ENCODE measurements at places on chromosomes 1 and 21.

GRCh38 chr1:210412240-210412639 is 83.5 kb downstream of the HHAT start:
- no peak for DNase-seq

DNA sequence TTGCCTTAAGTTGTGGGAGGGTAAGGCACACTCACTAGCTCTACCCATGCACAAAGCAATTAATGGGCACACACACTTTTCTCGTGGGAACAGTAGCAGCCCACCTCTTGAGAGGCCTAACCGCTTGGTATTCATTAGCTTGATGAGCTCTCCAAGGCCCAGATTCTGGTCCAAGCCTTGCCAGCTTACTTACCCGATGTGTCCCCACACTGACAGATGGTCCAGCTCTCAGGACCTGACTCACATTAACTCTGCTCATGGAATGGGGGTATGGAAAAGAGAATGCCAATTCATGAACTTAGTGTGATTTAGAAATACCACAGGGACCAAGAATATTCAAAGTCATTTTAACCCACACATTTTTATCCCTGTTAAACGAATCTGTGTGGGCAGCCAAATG is 106.8 kb upstream of the CACHD1 start:
- DNase-seq = no peak

DNA sequence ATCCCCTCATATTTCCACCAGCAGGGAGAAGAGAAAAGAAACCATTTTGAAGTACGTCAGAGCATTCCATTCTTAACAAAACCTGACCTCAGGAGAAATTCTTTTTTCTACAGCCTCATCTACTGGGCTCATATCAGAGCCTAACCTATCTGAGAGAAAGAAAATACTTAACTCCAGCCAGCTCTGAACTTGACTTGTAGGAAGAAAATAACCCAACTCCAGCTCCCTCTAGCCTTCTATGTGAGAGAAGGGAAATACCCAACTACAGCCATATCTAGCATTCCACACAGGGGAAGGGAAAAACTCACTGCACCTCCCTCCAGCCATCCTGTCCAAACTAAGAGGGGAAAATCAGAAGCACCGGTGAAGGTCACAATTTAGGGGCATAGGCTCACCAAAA is 57.7 kb downstream of the SPATA6 start:
- DNase-seq = no peak

DNA sequence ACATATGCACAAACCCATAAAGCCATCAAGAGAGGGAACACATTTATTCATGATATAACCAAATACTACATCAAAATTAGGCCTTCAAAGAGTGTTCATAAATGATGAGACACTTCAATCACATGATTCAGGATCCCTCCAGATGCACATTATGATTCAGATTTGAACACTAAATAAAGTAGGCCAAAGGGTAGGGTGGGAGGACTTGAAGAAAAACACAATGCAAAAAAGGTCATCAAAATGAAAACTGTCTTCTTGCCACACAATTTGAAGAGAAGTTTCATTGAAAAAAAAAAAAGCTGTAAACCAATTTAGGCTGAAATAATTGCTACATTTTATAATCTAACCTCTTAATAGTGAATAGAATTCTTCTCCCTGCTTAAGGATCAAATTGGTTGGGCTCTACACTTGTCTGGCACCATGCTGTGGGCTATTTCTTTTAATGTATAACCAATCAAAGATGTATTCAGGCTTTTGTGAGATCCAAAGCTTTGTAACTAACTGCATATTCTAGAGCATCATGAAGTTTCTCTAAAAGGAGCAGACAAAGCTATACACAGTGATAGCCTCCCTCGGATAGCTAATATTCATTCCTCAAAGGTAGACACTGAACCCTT is 58.1 kb downstream of the ZSWIM5 start:
- no peak for DNase-seq

DNA sequence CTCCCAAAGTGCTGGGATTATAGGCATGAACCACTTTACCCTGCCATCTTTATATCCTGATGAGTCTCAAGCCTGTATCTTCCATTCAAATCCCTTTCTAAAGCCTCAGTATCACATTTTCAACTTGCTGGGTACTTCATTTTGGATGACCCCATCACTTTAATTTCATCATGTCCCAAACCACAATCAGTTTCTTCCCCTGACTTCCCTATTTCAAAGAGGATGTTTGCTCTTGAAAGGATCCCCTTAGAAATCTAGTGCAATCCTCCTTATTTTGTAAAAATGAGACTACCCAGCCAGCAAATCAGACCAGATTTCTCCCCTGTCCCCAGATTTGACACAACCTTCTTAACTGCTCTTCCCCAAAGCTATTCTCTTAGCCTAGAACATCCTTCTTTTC is 7.0 kb upstream of the TRIT1 start:
- no peak for DNase-seq

DNA sequence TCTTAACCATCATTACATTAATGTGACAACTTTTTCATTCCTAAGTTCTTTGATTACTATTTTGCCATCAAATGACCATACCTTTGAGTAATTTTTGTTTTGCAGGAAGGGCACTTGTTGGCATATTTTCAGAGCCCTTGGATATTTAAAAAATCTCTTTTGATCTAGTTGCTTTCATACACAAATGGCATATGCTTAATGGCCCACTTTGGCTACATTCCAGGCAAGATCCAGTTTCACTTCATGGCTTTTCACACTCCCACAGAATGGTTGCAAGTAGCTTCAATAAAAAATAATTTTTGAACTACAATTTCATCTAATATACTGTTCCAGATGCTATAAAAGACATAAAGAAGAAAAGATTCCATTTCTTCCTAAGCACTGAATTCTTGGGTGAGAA is 18.1 kb downstream of the ADAM30 start:
- no peak for DNase-seq

- no peak for DNase-seq
Observed at GRCh38 chr1:20619999-20620398, 13.3 kb upstream of the PINK1 start.

DNA sequence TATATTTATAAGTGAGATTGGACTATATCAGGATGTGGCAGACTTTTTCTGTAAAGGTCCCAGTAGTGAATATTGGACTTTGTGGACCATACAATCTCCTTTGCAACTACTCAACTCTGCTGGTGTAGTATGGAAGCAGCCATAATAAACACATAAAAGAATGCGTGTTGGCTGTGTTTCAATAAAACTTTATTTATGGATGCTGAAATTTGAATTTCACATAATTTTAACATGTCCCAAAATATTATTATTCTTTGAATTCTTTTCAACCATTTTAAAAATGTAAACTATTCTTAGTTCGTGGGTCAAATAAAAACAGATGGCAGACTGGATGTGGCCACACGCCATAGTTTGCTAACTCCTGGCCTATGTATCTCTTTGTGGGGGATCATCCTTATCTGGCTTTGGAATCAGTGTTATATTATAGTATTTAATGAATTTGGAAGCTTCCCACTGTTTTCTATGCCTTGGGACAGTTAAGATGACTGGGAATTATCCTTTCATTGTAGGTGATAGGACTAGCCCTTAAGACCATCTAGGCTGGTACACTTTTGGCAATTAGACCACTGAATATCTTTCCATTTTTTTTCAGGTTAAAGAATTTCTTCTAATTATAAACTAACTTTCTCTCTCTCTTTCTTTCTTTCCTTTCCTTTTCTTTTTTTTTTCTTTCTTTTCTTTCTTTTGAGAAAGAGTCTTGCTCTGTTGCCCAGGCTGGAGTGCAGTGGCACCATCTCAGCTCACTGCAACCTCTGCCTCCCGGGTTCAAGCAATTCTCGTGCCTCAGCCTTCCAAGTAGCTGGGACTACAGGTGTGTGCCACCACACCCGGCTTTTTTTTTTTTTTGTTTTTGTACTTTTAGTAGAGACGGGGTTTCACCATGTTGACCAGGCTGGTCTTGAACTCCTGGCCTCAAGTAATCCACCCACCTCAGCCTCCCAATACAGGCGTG is 14.9 kb upstream of the SLAMF6 start:
- no peak for DNase-seq

DNA sequence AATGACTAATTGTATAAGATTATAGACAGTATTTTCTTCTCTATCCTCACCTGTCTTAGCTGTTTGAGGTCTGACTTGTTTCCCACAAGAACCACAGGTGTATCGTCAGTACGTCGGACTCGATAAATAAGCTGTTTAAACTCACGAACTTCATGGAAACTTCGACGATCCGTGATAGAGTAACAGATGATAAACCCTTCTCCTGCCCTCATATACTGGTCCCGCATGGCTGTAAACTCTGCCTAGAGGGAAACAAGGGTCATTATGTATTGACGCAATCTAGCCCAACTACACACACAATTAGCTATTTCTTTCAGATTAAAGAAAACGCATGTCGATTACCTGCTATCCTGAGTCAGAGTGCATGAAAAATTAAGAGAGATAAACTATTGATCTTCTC is 6.9 kb downstream of the RIT1 start:
- no peak for DNase-seq

DNA sequence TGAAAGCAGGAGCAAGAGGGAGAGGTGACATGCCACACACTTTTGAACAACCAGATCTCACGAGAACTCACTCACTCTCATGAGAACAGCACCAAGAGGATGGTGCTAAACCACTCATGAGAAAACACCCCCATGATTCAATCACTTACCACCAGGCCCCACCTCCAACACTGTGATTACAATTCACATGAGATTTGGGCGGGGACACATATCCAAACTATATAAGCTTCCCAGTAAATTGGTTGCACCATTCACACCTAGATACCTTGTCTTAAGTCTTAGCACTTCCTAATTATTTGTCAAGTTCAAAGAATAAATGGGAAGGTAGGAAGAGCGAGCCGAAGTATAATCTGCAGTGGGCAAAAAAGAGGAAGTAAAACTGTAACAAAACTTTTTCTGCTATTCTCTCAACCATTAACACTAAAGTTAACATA is 34.3 kb downstream of the AMY1C start:
- no peak for DNase-seq

- DNase-seq = no peak
Observed at GRCh38 chr1:14866911-14867612, 268.6 kb downstream of the KAZN start.

GRCh38 chr1:47444562-47445465 is 7.0 kb downstream of the FOXD2 start:
- no peak for DNase-seq

GRCh38 chr21:29149808-29150425 is 19.5 kb downstream of the MAP3K7CL start:
- no peak for DNase-seq

DNA sequence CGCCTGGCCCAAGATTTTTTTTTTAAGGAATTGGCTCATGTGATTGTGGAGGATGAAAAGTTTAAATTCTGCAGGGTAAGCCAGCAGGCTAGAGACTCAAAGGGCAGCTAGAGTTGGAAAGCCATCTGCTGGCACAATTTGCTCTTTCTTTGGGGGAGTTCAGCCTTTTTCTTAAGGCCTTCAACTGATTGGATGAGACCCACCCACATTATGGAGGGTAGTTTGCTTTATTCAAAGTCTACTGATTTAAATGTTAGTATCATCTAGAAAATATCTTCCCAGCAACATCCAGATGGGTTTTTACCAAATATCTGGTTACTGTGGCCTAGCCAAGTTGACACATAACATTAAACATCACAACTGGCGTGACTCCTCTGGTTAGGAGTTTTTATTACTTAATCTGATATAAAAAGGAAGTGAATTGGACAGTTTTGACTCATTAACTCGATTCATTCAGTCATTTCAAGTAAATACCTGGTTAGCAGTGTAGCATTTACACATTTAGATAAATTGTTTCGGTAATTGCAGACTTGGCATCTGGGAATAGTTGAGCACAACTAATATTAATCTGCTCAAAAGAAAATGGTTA is 12.4 kb downstream of the HOOK1 start:
- DNase-seq = no peak

DNA sequence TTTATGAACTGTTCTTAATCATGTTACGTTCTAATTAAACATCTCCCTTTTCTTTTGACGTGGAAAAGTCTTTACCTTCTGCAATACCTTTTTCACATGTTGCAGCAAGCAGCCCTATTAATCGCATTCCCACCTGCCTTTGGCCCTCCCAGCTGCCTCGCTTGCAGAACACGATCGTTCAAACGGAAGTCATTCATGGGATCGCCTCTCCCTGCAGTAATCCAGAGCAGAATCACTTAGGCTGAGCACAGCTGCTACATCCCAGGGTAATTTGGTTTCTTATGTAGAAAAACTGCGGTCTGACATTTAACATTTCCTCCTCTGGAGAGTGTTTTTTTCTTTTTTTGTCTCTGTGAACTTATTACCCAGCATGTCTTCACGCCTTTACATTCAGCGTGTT is 206.3 kb downstream of the KIF26B start:
- DNase-seq = no peak

- DNase-seq = no peak
Observed at GRCh38 chr1:52348704-52349300, 17.2 kb downstream of the CC2D1B start.

GRCh38 chr1:47527653-47528272 is 89.9 kb downstream of the FOXD2 start:
- DNase-seq = no peak

DNA sequence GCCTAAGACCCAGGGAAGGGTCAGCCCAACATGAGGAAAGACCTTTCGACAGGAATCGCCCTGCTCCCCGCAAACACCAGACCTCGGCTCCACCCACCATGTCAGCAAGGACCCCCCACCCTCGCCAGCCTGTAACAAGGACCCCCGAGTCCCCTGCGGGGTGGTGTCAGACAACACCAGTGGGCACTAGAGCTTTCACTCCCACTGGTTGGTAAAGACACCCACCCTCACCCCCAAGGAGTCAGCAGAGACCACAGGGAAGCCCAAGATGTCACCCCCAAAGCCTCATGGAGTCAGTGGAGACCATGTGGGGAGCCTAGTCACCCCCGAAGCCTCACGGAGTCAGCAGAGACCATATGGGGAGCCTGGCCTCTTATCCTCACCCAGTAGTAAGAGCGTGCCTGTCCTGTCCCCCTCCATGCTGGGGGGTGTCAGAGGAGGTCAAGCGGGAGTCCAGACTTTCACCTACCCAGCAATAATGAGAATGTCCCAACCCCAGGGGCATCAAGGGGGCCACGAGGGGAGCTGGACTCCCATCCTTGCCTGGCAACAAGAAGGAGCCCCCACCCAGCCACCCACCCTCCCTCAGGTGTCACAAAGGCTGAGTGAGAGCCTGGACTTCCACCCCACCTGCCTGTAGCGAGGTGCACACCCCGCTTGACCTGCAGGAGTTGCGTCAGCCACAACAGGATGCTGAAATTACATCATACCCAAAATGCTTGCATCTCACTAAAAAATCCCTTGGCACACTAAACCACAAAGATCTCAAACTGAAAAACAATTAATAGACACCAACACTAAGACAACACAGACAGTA is 24.8 kb downstream of the SLC19A1 start:
- no peak for DNase-seq

GRCh38 chr21:45294509-45295291 is 7.0 kb upstream of the POFUT2 start:
- DNase-seq = no peak

GRCh38 chr21:27566521-27566920 is 599.6 kb upstream of the ADAMTS5 start:
- no peak for DNase-seq

GRCh38 chr1:201845331-201846083 is 16.6 kb downstream of the IPO9 start:
- DNase-seq = no peak

- no peak for DNase-seq
Observed at GRCh38 chr1:163472651-163473248, 151.0 kb downstream of the NUF2 start.

- peak; percentile 65 for DNase-seq
Observed at GRCh38 chr1:66182551-66183178, 351.3 kb upstream of the SGIP1 start.

Measured in central memory CD4-positive, alpha-beta T cell (primary cell).